ENCODE measurements at places on chromosomes 11 and 22. TPM values are rescaled to one million over a fixed set of nuclear protein-coding genes. Genes with fewer than 3 reads are reported as not detected.

- no peak for DNase-seq
Observed at GRCh38 chr11:110148775-110149744, 55.9 kb downstream of the ZC3H12C start.

BIRC3 gene
- 139 TPM for total RNA-seq

MRGPRE gene
- not detected for total RNA-seq

- DNase-seq: no peak
Observed at GRCh38 chr11:126011265-126011664, 51.4 kb downstream of the CDON start.

DNA sequence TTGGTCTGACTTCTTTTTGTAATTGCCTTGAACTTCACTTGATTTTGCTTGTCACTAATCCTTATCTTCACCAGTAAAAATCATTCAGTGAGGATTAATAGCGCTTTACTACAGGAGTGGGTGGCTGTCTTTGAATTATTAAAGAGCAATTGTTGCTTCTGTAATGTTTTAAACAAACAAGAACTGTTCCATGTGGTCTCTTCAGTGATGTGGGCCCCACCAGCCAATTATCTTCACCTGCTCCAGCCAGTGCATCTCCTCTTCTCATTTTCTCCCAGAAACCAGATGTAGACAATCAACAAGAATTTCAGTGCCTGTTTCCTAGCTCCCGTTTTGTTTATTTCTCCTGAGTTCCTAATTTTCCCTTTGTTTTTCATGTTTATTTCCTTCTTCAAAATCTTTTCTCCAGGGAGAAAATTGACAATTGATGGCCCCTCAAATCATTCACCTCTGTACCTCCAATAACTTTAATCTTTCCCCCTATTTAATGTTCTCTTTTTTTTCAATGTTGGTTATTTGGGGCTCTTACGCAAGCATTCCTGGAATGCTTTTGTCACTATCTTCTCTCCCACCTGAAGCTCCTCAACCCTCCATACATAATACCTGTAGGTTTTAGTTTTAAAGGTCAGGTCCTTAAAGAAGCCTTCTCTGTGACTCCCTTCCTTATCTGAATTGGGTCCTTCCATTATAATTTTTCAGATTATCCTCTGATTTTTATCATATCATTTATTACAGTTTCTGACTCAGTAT, 115.1 kb downstream of the ARFGAP2 start:
- no peak for DNase-seq

RTN4RL2 gene
- 0.51 TPM for total RNA-seq

All from activated CD4-positive, alpha-beta memory T cell treated with anti-CD3 and anti-CD28 coated beads for 36 hours (primary cell).